ENCODE measurements at places on chromosomes 1 and 21. TPM values are rescaled to one million over a fixed set of nuclear protein-coding genes. Genes with fewer than 3 reads are reported as not detected.

DNA sequence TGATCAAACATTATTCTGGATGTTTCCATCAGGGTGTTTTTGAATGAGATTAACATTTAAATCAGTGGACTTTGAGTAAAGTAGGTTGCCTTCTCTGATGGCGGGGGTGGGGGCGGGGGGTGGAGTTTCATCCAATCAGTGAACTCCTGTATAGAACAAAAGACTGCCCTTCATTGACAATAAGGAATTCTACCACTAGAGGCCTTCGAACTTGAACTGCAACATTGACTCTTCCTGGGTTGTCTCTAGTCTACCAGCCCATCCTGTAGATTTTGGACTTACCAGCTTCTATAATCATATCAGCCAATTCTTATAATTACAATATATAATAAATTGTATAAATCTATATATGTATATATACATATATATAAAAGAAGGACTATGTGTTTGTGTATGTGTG is 520.4 kb upstream of the CXADR start:
- no peak for DNase-seq

- no peak for DNase-seq
Measured at GRCh38 chr1:205430696-205431305, 8.9 kb upstream of the LEMD1 start.

- no peak for DNase-seq
Measured at GRCh38 chr21:27570306-27570868, 603.5 kb upstream of the ADAMTS5 start.

- DNase-seq: no peak
Measured at GRCh38 chr1:37484325-37485051, 10.1 kb downstream of the ZC3H12A start.

GRCh38 chr1:109725510-109725909 is 13.5 kb downstream of the GSTM5 start:
- DNase-seq: no peak

GRCh38 chr1:203090421-203091198 is 4.8 kb upstream of the MYOG start:
- DNase-seq: no peak

DNA sequence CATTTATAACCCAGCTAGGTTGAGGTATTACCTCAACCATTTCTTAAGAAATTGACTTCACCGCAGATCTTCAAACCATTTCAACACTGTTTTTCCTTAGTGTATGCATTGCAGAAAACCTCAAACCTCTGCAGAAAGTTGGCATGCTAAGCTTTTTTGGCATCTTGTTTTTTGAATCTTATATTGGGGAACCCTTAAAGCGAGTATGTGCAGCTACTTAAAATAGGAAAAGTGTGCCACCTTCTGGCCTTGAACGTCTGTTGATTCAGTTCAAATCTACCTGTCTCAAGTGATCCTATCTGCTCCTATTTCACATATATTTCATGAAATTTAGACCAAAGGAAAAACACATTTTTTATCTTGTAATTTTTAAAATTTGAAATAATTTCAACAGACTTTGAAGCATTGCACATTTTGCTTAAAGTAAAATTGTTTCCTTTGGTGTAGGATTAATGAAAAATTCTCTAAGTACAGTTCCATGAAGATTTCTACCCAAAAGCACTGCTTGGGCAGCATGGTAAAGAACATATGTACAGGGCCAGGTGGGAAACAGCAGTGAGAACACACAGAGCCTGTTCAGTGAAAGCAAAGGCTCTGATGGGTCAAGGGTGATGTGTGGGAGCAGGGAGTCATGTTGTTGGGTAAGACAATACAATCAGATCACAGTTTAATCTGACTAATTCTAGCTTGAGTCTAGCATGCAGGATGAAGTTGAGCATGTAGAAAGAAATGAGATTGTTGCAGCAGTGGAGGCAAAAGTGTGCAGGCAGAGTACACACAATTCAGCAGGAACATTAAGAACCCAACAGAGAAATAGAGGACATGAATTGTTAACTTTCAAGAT is 17.2 kb downstream of the HENMT1 start:
- DNase-seq: peak; percentile 49

DNA sequence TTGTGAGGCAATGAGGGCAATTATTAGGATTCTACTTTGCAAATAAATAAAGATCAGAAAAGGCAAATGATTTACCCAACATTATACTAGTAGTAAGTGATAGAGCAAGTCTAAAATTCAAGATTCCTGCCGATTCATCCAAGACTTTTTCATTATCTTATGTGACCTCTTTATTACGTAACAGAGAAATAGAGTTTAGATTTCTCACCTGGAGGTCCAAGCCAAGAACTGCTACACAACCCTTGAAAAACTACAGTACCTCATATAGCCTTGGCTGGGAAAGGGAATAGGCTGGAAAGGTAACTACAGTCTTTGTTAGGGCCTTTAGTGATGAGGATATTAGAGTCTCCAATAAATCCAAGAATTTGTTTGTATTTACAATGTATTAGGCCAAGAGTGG is 13.3 kb downstream of the EEIG2 start:
- DNase-seq: no peak

DNA sequence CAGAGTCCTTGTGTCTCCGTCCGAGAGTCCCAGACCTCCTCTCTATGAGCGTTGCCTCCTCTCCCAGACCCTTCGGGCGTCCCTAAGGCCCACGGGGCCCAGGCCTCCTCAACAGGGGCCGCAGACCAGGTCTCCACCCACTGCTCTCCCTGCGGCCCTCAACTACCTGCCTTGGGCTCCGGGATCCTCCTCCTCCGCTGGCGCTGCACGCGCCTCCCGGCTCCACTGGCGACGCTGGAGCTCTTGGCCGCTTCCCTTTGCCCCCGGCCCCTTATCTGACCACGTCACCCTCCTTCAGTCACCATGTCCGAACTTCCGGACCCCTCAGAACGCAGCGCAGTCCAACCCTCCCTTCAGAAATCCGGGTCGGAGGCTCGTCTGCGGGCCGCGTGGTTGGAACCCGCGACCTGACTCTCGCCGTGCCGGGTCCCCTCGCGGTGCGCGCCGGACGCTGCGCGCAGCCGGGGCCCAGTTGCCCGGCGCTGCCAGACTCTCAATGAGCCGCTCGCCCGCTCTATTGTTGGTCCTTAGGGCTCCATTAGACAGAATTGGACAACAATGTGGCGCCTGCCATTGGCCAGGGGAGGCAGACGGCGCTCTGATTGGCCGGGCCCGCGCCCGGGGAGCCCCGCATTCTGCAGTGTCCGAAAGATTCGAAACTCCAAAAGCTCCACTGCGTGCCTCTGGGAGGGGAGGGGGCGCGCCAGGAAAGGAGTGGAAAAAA is at the start of gene DMRTA2:
DMRTA2 (minus strand) TSS at position 498 of the 724 bp plus-strand sequence. CDS start 1,907 bp downstream, outside the sequence.
- no peak for DNase-seq

DNA sequence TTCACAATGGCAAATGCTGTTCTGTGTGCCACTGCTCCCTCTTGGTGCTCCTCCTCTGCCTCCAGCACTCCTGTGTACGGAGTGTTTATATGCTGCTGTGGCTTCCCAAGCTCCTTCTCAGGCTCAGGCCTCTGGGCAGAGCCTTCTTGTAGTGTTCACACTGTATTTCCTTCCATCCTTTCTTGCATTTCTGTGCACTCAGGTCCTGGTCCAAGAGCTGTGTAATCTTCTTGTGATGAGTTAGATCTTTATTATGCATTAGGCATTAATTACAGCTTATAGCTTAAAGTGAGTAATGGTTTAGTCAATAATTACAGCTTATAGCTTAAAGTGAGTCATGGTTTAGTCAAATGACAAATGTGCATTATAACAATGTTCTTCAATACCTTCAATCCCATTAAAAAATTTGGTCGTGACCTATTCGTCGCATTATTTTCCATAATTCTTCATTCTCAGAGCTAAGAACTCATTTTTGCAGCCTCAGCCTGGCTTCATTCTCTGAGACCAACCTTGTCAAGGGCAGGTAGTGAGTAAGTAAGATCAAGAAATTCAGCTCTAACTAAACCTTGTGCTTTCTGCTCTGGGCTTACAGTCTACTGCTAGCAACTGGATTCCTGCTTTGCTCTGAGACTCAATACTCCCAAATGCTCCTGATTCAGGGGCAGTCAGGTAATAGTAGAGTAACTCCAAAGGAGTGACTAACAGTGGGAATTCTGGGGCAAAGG is 154.5 kb upstream of the SPAG17 start:
- no peak for DNase-seq

DNA sequence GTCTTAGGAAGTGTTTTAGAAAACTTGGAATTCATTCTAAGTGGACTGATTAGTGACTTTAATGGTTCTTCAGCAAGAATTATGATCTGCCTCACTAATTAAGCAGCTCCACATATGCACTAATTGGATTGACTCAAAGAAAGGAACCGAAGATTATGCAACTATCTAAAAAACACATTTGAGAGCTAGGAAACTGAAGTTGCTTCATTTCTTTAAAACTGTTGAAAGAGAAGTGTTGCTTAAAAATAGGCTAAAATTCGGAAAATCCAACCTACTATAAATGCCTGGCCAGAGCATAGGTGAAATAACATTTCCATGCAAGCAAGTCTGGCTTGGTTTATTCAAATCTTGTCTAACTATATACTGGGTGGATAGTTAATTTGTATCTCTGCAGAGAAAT is 502.9 kb upstream of the ZRANB2 start:
- DNase-seq: no peak

DNA sequence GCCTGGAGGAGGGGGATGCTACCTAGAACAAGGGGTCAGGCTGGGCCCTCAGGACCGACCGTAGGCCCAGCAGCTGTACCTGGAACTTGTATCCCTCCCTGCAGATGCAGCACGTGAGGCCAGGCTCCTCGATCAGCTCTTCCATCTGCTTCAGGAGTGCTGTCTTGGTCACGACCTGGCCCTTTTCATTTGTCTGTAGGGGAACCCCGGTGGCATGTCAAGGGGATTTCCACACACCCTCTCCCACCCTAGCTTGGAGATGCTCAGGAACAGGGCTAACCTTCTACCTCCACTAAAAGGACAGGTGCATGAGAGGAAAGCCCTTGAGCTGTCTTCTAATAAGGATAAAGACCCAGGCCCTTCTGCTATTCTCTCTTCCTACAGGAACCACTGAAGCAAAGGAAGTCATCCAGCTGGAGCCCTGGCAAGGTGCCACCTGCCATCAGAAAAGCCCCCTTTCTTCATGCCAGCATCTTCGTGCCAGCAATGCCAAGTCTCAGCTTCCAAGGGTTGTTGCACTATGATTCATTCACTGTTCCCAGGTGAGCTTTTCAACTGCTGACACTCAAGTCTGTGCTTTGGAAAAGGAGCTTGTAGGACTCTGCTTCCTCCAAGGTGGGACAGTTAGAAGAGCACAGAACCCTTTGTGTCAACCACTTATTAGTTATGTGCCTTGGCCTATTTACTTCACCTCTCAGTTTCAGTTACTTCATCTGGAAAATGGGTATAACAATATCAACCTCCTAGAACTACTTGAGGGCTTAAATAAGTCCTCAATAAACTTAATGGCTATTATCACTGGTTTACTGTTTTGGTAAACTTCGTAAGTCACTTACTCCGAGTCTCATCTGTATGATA is 122.1 kb downstream of the UBR4 start:
- DNase-seq: no peak

- DNase-seq: no peak
Measured at GRCh38 chr1:92273039-92273438, 25.7 kb downstream of the GLMN start.

The LAD1 gene
- polyA plus RNA-seq: 28.0 TPM

DNA sequence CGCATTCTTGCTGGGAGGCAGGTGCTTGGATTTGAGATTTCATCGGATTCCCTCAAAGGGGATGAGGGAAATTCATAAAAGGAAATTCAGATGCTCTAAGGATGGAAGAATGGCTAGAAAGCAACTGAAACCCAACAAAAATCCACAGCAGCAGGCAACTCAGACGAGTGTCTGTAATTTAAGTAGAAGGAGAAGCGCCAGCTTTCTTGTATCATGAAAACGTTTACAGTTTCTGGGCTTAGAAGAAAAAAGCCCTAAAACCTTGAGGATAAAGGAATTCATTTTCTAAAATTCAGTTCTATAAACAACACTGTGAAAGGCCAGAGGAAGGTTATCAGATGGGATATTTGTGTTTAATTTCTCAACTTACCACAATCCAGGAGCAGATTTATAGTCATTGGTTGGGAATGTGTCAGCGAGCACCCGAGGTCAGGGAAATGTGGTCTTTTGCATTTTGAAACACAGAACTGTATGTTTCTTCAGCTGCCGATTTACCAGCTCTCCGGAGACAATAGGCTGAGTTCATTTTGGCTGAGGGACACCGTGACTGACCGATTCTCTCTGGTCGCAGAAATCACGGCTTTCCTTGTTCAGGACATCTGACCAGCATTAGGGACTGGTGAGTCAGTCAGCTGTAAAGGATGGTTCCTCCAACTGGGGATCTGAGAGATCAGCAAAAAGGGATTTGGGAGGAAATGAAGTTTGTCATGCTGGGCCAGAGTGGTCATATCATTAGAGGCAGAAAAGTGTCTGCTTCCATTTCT is 111.6 kb upstream of the ERRFI1 start:
- DNase-seq: peak; percentile 65

DNA sequence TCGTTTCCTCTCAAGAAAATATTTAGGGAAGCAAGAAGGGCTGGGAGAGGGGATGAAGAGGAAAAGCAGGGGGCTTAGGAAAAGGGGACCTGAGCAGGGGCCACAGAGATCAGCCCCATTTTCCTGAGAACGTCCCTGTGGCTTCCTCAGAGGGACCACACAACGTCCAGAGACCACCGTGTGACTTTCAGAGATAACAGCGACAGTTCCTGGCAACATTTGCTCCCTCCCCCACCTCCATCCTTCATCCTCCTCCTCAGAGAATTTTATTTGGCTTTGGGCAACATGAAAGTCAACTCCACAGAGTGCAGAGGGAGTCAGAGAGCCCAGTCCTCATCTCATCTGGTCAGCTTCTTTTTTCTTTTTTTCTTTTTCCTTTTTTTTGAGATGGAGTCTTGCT is 50.9 kb downstream of the RUNX1 start:
- no peak for DNase-seq

GRCh38 chr21:28971171-28971570 is 21.5 kb downstream of the LTN1 start:
- DNase-seq: no peak

The ATP1A2 gene
- 4.0 TPM for polyA plus RNA-seq

The NUF2 gene
- 26.6 TPM for polyA plus RNA-seq

DNA sequence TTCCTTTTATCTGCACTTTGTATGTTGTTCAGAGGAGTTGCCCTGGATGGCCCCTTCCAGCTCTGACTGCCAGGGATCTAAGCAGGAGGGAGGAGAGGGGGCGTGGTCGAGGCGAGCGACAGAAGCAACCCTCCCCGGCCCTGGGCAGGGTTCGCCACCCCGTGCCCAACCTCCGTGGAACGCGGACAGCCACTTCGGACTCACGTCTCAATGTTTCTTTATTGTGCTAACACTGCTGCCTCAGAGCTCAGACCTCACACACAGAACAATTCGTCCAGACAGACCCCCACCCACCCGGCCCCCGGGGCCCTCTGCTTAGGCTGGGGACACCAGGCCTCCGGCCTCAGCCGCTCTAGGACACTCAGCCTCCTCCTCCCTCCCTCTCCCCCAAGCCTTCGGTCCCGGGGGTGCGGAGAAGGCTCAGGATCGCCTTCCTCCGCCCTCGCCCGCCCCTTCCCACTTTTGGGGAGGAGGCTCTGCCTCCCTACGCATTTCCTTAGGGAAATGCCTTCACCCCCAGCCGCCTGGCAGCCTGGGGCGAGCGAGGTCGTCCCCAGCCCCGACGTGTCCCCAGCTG is 8.3 kb downstream of the VSIG8 start:
- peak; percentile 57 for DNase-seq

GRCh38 chr1:1922956-1923833 is 4.1 kb upstream of the TMEM52 start:
- DNase-seq: no peak

The ROR1 gene
- 29.6 TPM for polyA plus RNA-seq
